ENCODE measurements at places on chromosomes 3 and 15. TPM values are rescaled to one million over a fixed set of nuclear protein-coding genes. Genes with fewer than 3 reads are reported as not detected.

The SLC9A9 gene
- 1.8 TPM for total RNA-seq

The C2CD4A gene
- total RNA-seq, result 5.7 TPM

The MUC4 gene
- total RNA-seq, result 0.06 TPM

The RASGRP1 gene
- 0.30 TPM for total RNA-seq

The CGNL1 gene
- 0.49 TPM for total RNA-seq

The RPN1 gene
- total RNA-seq, result 269 TPM

The AMT gene
- not detected for total RNA-seq

The NEK10 gene
- not detected for total RNA-seq

The TM4SF18 gene
- total RNA-seq, result 5.9 TPM

The TGM4 gene
- not detected for total RNA-seq

DNA sequence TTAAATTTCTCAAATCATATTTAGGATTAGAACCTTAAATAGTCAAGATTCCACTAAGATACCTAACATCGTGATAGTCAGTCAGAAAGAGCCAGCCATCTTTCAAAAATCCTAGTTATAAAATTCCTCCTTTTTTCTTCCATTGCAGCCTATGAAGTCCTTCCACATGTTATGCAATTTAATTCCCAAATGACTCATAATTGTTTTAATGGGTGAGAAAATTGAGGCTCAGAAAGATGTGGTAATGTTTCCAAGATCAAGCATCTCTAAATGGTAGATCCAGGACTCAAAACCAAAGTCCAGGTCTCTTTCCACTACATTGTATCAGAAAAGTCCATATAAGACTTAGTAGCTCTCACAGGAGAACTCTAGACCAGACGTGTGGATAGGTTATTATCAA lies 9.5 kb downstream of the CFAP44 start:
- DNase-seq, result no peak

DNA sequence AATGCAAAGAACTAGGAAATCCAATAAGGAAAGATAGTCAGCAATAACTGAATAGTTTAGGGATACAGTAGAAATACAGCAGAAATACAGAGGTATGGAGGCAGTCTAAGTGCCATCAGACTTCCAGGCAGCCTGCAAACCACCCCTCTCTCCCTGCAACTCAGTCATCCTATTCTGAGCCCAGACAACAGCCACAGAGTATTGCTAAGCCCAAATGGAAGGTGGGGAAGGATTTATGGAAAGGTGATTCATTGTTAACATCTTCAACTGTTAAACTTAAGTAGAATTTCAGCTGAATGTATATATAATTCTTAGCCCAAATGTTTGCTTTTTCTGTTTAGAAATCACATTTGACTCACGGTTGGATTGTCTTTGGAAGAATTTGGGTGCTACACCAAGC lies 300.4 kb downstream of the RBMS3 start:
- DNase-seq, result no peak

- DNase-seq, result peak; percentile 73
Measured at GRCh38 chr3:136802481-136802996, 16.4 kb upstream of the SLC35G2 start.

DNA sequence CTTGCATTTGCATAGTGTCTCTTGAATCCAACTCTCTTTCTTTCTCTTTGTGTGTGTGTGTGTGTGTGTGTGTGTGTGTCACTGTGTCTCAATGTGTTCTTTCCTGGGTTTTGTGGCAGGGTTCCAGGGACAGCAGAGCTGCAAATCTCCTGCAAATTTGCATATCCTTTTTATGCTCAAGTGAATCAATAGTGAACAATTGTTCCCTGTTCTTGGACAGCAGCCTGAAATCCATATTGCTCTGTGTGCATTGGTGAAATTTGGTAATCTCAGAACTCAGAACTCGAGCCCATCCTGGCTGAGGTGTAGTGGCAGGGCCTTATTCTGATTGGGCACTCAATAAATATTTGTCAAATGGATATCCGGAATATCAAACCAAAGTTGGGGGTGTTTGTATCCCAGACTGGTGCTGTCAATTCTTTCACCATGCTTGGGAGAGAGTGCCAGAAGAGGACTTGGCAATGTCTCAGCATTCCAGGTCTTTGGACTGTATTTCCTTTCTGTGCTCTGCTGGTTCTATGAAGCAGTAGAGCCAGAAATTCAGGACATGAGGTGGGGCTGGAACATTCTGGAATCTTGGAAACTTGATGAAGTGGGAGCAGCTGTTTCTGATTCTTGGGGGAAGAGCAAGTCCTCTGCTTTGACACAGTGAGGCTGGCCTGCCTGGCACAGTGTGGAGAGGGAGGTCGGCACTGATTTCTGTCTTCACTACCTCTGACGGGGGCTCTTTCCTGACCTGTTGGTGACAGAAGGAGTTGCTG lies 380.6 kb upstream of the C2CD4B start:
- DNase-seq, result no peak

DNA sequence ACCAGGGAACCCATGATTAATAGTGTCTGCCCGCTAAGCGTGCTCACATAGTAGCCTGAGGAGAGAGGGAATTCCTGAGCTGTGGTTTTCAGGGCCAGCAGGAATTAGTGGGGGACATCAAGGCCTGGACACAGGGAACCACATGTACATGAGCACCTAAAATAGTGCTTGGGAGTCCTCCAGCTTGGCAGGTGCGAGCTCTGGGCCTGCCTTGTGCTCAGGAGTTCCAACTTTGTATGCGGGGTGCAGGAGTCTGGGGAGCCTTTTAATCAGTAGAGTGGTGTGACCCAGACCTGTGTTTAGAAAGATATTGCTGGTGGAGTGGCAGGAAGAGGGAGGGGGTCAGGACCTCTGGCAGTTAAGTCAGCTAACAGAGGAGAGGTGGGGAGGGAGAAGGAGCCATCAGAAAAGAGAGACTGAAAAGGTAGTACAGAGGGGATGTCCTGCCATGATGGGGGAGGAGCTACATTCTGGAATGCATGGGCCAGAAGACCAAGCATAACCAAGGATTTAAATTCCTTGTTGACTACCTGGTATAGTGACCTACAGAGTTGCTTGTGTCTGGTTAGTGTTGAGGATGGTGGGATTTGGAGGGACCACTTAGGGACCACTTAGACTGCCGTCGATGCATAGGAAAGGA lies 1.9 kb downstream of the DAG1 start:
- DNase-seq, result no peak

DNA sequence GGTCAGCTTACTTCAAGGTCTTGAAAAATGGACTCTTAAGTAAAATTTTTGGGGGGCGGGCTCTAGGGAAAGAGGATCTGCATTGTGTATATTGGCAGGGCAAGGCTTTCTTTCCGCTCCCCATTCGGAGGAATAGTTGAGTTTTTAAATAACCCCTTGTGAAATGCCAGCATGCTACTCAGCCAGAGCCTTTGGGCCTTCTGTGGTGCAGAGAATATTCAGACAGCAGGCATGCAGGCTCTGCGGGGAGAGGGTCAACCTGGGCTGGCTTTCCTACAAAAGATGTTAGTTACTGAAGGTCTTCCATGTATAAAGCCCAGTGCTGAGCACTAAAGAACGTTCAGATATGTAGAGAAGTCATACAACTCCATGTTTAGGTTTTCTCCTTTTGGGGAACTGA lies 40.6 kb downstream of the ADAMTSL3 start:
- no peak for DNase-seq

GRCh38 chr3:114351822-114352145 lies 58.0 kb downstream of the TIGIT start:
- no peak for DNase-seq

- DNase-seq, result no peak
Measured at GRCh38 chr3:50453907-50454306, 49.5 kb downstream of the CACNA2D2 start.

DNA sequence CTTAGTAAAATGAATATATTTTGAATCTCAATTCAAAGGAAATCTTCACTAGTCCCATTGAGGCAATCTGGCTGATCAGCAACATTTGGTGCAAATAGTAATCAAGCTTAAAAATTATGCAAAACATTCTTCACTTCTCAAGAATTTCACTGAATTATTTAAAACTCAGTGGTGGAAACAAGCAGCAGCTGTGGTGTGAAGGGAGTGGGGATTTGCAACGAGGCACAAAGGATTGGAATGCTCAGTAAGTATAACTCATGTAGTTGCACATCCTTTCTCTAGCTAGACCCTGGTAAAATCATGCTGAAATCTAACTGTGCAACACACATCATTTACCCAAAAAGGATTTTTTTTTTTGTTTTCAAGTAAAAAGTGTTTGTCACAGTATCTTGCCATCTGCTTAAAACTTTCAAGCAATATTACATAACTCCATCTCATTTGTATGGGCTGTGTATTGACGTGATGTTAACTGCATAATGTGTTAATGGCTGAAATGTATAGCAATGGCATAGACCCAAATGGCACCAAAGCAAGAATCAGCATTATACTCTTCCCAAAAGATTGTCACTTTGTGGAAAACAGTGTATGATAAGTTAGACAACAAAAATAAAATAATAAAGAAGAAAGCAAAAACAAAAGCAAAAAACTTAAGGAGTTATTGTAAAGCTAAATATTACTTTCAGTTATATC lies 816.6 kb downstream of the EPHA3 start:
- no peak for DNase-seq

DNA sequence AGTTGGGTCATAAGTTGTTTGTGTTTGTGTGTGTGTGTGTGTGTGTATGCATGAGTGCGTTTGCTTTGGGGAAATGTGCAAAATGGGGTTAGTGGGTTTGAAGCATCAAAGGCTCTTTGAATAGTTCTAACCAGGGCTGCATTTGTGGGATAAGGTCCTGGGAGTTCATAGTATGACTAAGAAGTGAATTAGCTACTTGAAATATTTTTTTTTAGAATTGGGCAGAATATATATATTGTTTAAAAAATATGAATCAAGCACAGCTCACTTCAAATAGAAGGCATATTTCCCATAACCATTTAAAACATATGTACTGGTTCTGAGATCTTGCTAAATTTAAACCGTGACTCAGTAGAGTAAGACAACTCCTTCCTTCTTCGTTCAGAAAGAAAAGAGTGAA lies 43.1 kb downstream of the IGF2BP2 start:
- no peak for DNase-seq

DNA sequence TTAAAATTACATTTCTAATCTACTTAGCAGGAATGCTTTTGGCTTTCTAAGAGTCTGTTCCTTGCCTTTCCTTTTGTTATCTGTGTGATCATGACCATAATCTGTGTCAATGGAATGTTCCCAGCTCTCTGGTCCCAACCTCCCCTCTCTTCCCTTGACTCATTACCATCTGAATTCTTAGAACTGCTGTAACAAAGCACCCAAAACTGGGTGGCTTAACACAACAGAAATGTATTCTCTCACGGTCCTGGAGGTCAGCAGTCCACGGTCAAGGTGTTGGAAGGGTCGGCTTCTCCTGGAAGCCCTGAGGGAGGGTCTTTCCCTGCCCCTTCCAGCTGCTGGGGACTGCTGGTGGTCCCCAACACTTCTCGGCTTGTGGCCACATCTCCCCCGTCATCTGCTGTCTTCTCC lies 81.1 kb downstream of the LRRK1 start:
- no peak for DNase-seq

- DNase-seq, result no peak
Measured at GRCh38 chr3:191470545-191470944, 9.6 kb downstream of the PYDC2 start.

DNA sequence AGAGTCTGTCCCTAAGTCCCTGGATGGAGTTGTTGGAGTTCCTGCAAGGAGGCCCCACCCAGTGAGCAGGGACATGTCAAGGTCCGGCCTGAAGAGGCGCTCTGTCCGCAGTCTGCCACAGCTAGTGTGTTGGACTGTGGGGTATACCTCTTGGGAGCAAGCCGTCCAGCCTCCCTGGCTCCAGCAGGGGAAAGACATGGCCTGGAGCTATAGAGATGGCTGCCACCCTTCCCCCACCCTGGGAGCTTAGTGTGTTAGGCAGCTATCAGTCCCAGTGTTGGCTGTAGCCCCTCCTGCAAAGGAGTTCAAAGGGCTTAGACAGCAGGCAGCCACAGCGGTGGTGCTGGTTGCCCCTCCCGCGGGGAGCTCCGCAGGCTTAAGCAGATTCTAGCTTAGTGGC lies 20.3 kb downstream of the IMPG2 start:
- DNase-seq, result no peak

- DNase-seq, result no peak
Measured at GRCh38 chr3:61454006-61454585, 107.3 kb upstream of the PTPRG start.

DNA sequence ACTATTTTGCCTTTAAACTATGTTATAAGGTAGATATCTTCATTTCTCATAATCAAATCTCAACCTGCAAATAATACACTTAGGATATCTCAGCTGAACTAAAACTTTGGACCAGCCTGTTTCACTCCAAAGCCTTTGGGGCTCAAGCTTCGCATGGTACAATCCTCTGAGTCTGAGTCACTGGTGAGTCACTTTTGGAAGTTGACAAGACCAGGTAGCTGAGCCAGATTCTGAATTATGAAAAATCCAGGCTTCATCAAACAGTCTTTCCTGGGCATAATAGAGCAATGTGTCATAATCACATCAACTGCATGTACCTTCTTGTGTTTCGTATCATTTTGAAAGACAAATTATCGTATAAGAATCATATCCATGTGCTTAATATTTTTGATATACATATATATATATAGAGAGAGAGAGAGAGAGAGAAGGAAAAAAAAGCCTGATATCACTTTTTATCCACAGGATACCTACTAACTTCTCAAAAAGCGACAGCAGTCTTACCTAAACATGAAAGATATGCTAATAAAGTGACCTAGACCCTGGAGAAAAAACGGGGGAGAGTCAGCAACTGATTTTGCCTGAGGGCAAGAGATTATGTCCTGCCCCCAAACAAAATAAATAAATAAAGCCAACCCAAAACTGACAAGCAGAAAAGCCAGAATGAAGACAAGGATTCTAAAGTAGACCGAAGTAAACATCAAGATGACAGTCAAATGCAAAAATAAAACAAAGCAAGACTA lies 263.9 kb upstream of the TGFBR2 start:
- DNase-seq, result peak; percentile 53

DNA sequence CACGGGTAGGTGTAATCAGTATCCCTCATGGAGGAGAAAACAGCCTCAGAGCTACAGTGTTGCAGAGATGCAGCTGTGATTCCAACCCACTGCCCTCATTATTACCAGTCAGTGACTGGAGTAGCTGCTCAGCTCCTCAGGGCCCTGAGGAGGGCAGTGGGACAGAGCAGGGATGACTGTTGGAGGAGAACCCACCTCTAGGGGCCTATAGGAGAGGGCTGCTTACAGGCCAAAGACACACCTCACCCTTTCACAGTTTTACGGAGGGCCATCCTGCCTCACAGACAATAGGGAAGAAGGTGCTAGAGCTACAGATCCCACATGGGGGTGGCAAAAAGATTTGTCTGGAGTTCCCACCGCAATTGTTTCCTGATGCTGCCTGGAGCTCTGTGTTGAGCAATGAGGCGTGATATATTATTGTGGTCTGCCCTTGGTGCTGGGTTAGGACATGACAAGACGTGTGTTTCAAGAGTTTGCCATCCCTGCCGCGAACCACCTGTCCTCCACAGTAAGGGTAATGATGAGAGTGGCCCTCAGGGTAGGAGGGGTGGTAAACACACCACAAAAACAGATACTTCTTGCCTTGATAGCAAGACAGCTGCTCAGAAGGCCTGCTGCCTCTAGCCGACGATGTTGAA lies 140.5 kb upstream of the TPM1 start:
- DNase-seq, result no peak

DNA sequence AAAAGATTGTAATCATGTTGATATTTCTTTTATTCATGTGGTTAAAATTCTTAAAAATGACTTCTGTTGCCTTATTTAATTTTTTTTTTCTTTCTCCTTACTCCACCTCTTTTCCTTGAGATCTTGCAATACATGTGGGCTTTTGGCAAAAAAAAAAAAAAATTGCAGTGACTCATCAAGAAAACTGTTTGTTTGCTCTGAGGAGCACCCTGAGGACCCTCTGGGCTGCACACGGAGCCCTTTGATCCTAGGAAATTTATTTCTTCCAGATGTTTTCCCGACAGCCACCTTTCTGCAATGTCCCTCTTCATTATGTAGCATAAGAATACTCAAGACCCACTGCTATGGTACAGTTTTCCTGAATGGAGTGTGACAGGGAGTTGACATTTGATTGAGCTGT lies 371.7 kb downstream of the ZBTB20 start:
- DNase-seq, result no peak
